ENCODE measurements at places on chromosomes 1 and 21.

- DNase-seq, result peak; percentile 74
Measured at GRCh38 chr1:200317236-200317635, 92.6 kb downstream of the ZNF281 start.

GRCh38 chr1:97980530-97980929 lies 59.7 kb upstream of the DPYD start:
- DNase-seq, result no peak

DNA sequence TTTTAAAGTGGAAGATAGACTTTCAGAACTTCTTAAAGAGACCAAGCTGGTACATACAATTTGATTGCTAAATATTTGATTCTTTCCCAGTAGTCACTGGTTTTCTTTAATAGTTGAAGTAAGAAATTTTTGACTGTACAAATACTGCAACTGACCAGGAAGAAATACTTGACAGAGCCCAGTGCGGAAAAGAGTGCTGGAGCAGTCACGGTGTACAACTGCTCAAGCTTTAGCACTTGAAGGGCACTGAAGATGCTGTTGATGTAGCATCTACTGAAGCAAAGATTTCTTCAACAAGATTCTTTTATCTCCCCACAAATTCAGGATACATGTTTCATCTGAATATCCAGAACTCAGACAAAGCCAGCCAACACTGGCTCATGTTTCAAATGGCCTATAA lies 41.5 kb downstream of the SLC35F3 start:
- no peak for DNase-seq

DNA sequence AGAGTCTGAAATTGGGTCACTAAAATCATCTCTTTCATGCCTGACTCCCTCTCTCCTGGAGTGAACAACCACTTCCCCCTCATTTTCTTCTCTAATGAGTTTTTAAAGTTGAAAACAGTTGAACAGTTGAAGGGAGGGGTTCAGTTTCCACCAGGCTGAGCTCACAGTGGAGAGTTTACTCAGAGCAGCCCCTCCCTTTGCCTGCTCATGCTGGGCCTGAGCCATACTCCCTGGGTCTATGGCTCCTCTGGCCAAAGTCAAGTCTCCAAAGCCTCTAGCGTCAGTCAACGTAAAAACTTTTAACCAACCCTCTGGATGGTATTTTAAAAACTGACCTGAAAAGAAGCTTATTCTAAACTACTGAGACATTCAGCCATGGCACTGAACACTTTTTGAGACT lies 100.8 kb upstream of the RNPC3 start:
- DNase-seq, result no peak

GRCh38 chr1:209576392-209577197 lies 6.9 kb upstream of the CAMK1G start:
- peak; percentile 64 for DNase-seq

Measured in fibroblast of upper back skin (primary cell).